Cerebellar nuclear complex (tissue), 1 donor: ENCODE measurements at places on chromosomes 13 and 19.

- no peak for DNase-seq
These were observed 58.5 kb upstream of the SLITRK1 start for GRCh38 chr13:83940742-83941141.

DNA sequence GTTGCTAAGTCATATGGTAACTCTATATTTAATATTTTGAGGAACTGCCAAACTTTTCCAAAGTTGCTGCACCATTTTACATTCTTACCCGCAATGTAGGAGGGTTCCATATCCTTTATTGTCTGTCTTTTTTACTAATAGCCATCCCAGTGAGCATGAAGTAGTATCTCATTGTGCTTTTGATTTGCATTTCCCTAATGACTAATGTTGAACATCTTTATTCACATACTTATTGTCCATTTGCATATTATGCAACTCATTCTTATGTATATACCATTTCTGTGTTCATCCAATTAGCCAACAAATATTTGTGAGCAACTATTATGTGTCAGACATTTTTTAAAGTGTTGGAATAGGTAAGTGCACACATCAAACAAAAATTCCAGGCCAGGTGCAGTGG, 20.4 kb upstream of the ATP8A2 start:
- DNase-seq, result no peak

- DNase-seq, result no peak
These were observed 3.9 kb upstream of the PRX start for GRCh38 chr19:40416918-40417642.

GRCh38 chr13:75832812-75833211, 196.7 kb downstream of the LMO7 start:
- no peak for DNase-seq

DNA sequence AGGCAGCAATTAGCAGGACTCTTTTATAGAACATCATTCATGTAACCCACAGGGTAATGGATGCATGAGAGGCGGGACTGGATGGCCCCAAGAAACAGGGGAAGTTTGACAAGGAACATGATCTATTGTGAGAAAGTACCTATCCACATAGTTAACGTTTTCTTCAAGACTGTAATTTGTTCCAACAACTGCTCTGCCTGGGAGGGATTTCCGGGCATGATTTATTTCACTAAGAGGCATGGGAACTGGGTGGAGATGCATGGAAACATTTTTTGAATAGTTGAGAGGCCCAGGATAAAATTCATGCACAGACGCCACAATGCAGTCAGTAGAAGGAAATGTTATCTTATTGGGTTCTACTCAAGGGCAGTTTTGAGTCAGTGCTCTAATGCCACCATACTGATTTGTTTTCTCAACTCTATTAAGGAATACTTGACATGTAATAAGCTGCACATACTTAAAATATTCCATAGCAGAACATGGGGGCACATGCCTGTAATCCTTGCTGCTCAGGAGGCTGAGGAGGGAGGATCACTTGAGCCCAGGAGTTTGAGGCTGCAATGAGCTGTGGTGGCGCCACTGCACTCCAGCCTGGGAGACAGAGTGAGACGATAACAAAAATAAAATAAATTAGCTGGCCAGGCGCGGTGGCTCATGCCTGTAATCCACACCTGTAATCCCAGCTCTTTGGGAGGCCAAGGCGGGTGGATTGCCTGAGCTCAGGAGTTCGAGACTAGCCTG, 9.9 kb upstream of the ATG4D start:
- no peak for DNase-seq

- DNase-seq, result no peak
These were observed 497.8 kb downstream of the FOXO1 start for GRCh38 chr13:40168425-40169166.

- DNase-seq, result no peak
These were observed 32.8 kb downstream of the ELL start for GRCh38 chr19:18488838-18489626.

DNA sequence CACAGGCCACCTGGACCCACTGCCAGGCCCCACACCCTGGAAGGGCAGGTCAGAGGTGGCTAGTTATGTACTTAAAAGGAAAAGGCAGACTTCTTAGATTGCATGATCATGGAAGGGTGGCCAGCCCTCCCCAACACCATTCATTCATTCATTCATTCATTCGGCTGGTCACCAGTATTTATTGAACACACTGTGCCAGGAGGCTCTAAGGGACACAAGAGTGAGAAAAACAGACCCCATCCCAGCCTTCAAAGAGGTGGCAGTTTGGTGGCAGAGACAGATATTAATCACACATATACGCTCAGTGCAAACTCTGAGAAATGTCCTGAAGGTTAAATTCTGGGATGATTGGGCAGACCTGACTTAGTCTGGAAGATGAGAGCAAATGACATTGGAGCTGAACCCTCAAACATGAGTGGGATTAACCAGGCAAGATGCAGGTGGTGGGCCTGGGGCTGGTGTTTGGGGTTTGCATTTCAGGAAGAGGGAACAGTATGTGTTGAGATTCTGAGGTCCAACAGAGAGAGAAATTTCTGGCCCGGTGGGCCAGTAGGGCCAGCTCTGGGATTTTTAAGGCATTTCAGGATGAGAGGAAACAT, 147.5 kb downstream of the ZNF536 start:
- no peak for DNase-seq

DNA sequence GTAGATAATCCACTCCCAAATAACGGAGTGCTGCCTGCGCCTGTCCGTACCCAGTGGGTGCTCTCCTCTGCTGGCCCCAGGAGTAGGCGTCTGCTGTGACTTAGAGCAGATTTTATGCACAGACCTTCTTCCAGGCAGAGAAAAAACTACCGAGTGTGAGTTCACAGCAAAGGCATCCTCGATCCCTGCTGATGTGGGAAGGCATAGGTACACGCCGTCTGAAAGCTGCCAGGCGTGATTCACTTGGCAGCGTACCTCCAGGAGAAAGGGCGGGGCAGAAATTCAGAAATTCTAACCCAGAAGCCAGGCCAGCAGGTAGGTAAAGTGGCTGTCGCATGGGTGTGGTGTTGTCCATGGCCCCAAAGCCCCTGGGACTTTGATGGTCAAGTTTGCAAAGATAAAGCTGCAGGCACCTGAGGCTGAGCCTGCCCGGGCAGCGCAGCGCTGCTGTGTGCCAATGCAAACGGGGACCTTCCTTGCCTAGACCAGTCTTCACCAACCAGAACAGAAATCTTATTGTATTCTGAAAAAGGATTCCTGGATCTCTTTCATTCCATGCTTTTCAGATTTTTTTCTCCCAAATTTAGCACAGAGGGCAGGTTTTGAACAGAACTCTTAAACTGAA, 36.3 kb downstream of the COL4A2 start:
- no peak for DNase-seq

DNA sequence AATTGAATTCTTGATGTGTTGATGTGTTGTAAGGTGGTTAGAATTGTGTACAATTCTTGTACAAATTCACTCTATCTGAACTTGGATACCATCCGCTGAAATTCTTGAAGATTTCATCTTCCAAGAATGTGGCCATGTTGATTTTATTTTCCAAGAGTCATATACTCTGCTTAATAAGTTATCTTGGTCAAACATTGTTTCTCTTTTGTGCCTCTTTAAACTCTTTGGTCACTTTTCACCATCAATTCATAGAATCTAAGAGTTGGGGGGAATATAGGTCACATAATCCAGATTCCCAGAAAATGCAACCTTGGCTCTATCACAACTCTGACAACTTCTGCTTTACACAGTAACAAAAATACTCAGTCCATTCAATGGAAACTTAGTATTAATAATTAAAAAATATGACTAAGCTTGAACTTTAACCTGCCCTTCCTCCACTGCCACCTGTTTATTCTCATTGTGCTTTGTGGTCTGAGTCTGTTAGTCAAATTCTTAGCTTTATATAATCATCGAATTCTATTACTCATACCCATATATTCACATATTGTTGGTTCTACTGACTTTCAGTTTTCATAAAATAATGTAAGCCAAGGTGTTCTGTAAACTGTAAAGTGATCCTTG, 373.2 kb downstream of the LMO7 start:
- DNase-seq, result no peak

- no peak for DNase-seq
These were observed 1420.3 kb downstream of the UQCRFS1 start for GRCh38 chr19:27792576-27793127.

DNA sequence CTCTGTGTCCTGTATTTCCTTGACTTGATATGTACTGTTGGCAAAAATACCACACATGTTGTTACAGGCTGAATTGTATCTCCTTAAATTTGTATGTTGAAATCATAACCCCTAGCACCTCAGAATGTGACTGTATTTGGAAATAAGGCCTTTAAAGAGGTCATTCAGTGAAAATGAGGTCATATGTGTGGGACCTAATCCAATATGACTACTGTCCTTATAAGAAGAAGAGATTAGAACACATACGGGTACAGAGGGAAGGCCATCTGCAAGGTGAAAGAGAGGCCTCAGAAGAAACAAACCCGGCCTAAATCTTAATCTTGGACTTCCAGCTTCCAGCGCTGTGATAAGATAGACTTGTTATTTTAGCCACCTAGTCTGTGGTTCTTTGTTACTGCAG, 202.5 kb downstream of the NUFIP1 start:
- no peak for DNase-seq

GRCh38 chr13:49980266-49980665, 16.6 kb upstream of the TRIM13 start:
- no peak for DNase-seq

DNA sequence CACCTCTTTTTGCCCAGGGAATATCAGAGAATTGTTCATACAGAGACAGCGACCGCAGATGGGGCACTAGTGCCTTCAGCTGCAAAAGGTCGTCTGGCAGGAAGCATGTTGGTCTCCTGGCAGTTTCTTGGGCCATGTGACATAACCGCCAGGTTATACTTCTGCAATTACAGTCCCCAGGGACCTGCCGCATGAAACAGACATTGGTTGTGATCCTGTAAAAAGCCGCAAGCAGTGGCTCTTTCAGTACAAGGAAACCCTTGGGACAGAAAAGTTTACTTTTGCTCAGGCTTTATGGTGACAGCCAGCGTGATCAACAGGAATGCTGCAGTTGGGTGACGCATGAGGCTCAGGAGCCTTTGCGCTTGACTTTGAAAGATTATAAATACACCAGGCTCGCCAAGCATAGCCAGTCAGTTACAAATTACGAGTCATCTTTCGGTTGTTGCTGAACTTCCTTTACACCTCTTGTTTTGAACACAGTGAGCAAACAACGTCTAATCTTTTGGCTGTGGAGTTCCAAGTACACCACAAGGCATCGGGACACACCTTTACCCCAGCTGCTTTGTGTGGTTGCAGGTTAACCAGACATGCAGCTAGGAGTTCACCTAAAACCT, 50.5 kb upstream of the UBE2L5 start:
- no peak for DNase-seq

DNA sequence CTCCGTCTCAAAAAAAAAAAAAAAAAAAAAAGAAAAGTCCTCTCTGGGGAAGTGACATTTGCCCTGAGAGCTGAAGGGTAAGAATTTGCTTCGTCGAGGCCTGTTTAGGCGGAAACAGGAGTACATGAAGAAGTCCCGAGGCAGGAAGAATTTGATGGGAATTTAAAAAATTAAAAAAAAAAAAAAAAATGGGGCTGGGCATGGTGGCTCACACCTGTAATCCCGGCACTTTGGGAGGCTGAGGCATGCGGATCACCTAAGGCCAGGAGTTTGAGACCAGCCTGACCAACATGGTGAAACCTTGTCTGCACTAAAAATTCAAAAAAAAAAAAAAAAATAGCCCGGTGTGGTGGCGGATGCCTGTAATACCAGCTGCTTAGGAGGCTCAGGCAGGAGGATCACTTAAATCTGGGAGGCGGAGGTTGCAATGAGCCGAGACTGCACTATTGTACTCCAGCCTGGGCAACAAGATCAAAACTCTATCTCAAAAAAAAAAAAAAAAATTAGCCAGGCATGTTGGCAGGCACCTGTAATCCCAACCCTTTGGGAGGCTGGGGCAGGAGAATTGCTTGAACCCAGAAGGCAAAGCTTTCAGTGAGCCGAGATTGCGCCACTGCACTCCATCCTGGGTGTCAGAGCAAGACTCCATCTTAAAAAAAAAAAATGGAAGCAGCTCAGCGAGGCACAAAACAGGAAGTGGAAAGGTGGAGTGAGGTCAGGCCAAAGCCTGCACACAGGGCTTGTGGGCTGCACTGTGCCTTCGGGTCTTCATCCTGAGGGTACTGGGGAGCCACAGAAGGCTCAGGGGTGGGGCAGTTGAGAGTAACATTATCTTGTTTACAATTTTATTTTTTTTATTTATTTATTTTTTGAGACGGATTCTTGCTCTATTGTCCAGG, 4.9 kb downstream of the BAX start:
- no peak for DNase-seq

GRCh38 chr19:12794971-12795381, 3.7 kb downstream of the JUNB start:
- DNase-seq, result no peak

- no peak for DNase-seq
These were observed 78.9 kb upstream of the PEG3 start for GRCh38 chr19:56919308-56919995.

DNA sequence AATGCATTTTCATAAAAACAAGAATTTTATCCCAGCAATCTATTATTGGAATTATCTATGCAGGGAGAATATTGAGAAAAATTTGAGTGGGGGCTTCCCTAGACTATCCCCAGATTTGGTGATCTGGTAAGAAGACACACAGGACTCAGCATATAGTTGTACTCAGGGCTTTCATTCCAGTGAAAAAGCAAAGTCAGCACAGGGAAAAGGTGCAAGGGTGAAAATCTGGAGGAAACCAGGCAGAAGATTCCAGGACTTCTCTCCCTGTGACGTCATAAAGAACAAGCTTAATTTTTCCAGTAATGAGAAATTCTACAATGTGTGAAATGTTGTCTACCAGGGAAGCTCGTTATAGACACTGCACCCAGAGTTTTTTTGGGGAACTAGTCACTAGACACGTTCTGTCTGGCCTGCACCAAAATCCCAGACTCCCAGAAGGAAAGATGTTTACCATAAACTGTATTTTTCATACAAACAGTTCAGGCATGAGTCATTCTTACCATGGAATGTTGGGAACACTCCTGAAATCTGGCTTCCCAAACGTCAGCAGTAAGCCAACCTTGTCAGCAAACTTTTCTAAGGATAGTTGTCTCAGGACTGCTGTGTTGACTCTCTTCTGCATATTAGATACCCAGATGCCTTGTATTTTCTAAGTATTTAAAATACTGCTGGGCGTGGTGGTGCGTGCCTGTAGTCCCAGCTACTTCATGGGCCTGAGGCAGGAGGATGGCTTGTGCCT, 107.4 kb downstream of the DNAJC3 start:
- no peak for DNase-seq

- DNase-seq, result no peak
These were observed 25.9 kb upstream of the F2RL3 start for GRCh38 chr19:16862826-16863415.

DNA sequence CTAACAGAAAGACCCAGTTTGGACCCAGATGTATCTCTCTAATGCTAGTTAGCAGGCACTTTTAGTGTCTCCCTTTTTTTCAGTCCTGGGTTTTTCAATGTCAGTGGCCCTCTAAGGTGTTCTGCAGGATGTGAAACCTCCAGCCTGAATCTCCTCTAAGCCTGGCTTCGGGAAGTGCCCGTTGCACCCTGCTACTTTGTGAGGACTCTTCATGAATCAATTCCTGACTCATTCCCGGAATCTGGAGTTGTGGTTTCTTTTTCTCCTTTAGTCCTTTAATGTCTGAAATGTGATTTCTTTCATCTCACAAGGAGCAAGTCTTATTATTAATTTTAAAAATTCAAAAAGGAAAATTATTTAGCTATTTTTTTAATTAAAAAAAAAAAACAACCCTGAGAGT, 116.0 kb downstream of the ZNF536 start:
- DNase-seq, result no peak

GRCh38 chr13:76822698-76823267, 63.4 kb downstream of the KCTD12 start:
- DNase-seq, result no peak

GRCh38 chr19:1847684-1848398, 442 bp downstream of the REXO1 start:
- DNase-seq, result no peak
